ENCODE measurements at places on chromosomes 13 and 19.

- no peak for DNase-seq
Observed at GRCh38 chr13:98353750-98354149, 176.7 kb upstream of the RNF113B start.

- no peak for DNase-seq
Observed at GRCh38 chr13:41502673-41503072, 45.3 kb downstream of the RGCC start.

DNA sequence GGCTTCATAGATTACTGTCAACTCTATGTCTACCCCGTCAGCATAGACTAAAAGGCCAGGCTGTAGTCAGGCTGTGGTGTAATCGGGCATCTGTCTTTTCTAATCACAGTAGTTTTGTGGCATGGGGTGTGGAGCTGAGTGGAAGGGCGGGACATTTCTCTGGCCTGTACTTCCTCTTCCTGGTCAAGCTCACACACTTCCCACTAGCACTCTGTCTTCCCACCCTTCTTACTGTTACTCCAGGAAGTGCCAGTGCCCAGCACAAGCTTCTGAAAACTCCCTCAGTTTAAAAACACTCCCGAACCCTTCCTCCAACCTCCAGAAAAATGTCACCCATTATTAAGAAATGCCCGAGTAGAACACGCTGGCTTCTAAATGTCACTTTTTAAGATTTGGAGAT, 229.8 kb downstream of the KLF5 start:
- DNase-seq = no peak

DNA sequence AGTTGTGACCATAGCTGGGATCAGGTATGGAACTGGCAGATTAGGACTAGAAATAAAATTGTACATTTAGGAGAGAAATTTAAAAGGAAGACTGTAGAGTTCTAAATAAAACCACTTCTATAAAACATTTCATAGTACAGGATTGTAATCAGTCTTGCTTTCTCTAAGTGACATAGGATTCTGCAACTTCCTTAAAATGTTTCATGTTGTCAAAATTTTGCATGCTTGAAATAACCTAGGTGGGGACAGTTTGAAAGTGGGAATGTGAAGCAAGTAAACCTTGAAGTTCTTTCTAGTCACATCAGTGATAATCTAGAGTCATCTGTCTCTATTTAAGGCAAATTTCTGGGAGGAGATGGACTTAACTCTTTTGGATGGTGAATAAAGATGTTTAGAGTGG, 6.7 kb downstream of the TM9SF2 start:
- DNase-seq = no peak

DNA sequence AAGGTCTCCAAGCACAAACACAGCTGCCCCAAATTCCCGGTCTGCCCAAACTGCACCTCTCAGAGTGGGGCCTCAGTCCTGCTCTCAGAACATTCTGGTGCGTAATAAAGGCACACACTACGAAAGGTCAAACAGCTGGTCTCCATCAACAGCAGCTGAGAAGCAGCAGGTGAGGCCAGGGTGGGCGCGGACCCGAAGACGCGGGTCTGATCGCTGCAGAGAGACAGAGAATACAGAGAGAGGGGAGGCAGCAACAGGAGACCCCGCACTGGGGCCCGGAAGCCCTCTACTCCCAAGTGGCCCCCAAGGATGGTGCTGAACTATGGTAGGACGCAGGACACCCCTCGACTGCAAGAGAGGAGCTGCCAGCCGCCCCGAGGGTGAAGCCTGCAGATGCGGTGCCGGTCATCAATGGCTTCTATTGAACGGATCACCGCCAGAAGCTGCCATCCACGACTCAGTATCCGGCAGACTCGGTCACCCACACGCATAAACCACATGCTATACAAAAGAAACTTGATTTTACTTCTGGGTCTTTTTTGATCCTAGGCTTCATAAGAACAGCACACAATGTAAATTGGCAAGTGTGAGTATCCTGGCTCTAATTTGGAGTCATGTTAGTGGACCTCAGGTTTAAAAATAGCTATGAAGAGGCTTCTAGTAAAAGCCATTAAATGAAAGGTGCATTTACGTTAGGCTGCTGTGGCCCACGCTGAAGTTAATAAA, 33.4 kb downstream of the STK24 start:
- DNase-seq = no peak

GRCh38 chr13:78247362-78247761, 328.7 kb upstream of the EDNRB start:
- no peak for DNase-seq

- DNase-seq = no peak
Observed at GRCh38 chr13:71699342-71699741, 167.7 kb downstream of the DACH1 start.

GRCh38 chr19:1970003-1970805, 29.2 kb downstream of the CSNK1G2 start:
- DNase-seq = peak; percentile 2

GRCh38 chr13:21045100-21045499, 16.3 kb downstream of the LATS2 start:
- no peak for DNase-seq

DNA sequence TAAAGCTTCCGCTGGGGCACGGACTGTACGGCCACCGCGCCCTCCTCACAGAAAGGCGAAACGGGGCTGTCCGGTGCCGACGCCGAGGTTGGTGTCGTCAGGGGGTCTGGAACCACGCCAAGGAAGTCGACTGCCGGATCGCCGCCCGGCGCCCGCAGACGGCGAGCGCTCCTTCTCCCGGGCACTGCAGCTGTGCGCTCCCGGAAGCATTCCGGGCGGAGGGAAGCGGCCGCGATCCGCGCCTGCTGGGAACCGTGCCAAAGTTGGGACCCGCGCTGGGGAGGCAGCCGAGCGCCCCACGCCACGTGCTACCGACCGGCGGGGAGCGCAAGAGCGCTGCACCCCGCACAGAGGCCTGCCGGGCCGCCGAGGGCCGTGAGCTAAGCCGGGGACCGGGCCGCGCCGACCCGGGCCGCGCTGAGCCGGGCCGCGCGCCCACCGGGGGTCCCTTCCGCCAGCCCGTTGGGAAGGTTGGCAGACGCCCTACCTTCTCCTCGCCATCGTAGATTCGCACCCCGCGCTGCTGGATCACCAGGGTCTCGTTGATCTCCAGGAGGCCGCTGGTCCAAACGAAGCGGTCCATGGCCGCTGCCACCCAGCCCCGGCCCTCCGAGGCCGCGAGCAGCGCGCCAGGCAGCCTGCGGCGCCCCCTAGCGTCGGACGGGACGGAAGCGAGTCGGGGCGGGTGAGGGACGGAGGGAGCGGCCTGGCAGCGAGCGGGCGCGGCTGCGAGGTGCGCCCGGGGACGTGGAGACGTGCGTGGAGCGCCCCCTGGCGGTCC, at the start of gene VPS36:
TSS of gene VPS36 (minus strand) at position 623 of the 781 bp plus-strand sequence. CDS start at position 583, 40 bp downstream.
- DNase-seq = peak; percentile 57

DNA sequence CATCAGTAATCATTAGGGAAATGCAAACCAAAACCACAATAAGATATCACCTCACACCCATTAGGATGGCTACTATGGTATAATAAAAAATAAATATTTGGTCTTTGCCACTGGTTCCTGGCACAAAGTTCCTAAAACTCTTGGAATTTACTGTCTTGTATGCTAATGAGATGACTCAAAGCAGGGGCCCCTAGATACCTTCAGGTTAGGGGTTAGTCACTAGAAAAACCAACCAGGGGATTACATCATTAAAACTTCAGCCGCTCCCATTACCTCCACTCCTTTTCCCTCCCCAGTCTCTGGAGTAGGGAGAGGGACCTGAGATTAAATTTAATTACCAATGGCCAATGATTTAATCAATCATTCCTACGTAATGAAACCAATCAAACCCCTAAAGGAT, 49.6 kb downstream of the THSD1 start:
- DNase-seq = no peak

GRCh38 chr13:52947921-52948373, 80.7 kb upstream of the OLFM4 start:
- DNase-seq = no peak

DNA sequence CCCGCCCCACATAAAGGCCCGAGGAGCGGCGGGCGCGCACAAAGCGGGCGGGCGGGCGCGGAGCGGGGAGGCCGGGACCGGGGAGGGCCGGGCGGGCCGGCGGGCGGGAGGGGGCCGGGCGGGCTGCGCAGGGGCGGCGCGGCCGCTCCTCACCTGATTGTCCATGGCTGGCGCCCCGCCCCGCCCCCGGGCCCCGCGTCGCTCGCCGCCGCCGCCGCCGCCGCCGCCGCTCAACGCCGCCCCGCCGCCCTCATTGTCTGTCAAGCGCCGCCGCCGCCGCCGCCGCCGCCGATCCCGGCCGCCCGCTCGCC, 200 bp downstream of the MLLT1 start:
- no peak for DNase-seq

GRCh38 chr19:38692458-38693379, 45.3 kb downstream of the ACTN4 start:
- no peak for DNase-seq

DNA sequence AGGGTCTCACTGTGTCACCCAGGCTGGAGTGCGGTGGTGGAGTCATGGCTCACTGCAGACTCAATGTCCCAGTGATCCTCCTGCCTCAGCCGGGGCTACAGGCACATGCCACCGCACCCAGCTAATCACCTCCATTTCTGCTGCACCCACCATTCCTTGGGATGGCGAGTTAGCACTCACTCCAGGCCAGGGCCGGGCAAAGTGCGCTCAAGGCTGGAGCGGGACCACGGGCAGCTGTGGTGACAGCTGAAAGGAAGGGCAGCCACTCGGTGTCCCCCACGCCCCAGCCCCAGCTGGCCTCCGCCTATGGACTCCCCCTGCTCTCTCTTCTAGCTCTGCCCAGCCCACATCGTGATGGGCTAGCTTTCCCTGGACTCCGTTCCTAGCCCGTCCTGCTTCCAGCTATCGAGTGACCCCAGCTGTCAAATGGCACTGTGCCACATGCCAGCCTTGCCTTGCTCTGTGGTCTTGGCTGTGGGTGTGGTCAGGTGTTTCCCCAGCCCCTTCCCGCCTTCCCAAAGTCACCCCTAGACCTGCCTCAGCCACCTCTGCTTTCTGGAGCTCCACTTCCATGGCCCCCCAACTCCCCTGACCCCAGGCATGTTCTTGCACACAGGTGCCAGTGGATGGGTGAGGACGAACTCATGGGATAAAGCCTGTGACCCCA, 4.1 kb downstream of the MICOS13 start:
- DNase-seq = no peak

DNA sequence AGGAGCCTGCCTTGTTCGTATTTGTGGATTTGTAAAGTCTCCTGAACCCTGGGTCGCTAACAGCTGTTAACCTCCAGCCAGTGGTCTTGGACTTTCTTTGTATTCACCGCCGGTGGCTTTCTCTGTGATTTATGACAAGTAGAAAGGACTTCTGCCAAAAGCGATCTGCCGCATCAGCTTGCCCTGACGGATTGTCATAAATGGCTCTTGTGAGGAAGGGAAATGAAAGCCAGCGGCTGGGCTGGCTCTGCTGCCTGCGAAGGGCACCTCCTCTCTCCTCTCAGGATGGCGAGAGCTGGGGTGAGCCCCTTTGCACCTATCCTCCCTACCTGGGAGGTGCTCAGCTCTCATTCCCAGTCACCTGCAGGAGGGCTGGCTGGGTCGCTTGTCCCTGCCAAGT, 25.6 kb downstream of the DHRS12 start:
- DNase-seq = no peak

GRCh38 chr13:97225533-97225932, 3.4 kb downstream of the MBNL2 start:
- DNase-seq = no peak

- DNase-seq = no peak
Observed at GRCh38 chr13:98848746-98849145, 96.3 kb upstream of the SLC15A1 start.

GRCh38 chr13:98576963-98577835, at the start of gene STK24:
STK24 (minus strand) TSS chr13:98577107; CDS start chr13:98576786, 321 bp downstream.
- DNase-seq = peak; percentile 45

DNA sequence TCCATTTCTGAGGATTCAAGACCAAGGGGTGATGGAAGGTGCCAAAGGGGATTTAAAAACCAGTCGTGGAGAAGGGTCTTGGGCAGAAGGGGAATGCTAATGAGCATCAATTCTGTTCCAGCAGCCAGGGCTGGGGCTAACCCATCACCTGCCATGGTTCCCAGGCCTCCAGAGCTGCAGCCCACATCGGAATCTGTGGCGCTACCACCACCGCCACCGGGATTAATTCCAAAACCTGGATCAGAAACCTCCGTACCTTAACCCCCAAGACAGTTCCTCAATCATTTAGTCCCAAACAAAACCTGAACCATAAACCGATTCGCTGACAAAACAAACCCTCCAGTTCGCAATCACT, 583 bp downstream of the ZNF615 start:
- DNase-seq = no peak

DNA sequence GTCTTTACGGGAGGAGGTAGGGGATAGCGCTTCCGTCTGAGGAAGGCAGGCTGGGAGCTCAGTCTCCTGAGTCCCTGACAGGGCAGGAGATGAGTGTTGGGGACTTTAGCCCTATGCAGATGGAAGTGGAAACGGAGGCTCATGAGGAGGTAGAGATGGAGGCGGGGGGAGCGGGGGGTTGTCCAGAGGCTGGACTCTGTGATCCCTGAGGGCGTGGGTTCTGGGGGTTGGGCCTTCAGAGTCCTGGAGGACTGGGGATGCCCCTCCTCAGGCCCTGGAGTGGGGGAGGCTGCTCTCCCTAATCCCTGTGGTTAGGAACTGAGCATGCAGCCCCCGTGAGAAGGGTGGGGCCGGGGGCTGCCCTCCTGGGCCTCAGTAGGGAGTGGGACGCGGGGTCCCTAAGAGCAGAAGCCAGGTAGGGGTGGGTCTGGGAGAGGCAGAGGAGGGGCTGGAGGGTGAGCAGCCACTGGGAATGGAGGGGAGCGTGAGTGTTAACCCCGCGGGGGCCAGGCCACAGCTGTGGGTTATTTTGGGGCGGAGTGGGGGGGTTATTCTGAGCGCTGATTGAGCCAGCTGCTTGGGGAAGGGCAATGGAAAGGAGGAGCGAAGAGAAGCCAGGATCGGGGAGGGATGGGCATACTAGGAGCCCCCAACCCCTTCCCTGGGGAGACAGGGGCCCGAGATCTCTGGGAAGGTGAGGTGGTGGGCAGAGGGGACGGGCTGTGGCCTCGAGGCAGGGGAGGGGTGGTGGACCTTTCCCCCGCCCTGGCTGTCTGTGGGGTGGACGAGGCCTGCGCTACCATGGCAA, 2.8 kb downstream of the GRIN2D start:
- DNase-seq = no peak

GRCh38 chr13:79442221-79442620, 36.2 kb upstream of the RBM26 start:
- DNase-seq = no peak

GRCh38 chr19:54209811-54210494, 9.3 kb downstream of the RPS9 start:
- DNase-seq = peak; percentile 90

DNA sequence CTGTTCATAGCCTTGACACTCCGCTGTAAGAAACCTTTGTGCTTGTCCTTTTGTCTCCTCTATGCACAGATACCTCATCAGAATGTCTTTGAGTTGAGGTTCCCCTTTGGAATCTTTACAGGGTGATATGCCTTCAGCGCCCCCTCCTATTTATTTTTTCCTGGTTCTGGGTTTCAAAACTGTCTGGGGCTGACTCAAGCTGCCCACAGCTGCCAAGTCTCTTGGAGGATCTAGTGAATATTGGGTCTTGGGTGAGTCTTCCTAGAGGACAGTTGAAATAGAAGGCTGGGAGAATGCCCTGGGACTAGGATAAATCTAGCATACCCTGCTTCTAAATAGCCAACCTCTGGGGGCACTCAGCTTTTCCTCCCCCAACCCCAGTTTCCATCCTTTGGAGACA, 930 bp downstream of the ZNF136 start:
- peak; percentile 5 for DNase-seq
